MCF 10A (cell line): ENCODE measurements at places on chromosomes 12 and 14. TPM values are rescaled to one million over a fixed set of nuclear protein-coding genes. Genes with fewer than 3 reads are reported as not detected.

The TDRD9 gene
- total RNA-seq = 0.40 and 0.91 TPM in 2 replicates

The P2RX2 gene
- not detected in 2 replicates for total RNA-seq

- no peak overlapping the region for H3K27ac ChIP-seq
- H3K36me3 ChIP-seq = no peaks in the 10 kb centered on the region
- no peak for DNase-seq
These were observed 3.4 kb downstream of the CCER1 start for GRCh38 chr12:90951432-90952105.

- no peak overlapping the region for H3K27ac ChIP-seq
- DNase-seq = no peak
- H3K4me3 ChIP-seq = no peak overlapping the region
- no peaks in the 10 kb centered on the region for H3K36me3 ChIP-seq
- no peaks in the 10 kb centered on the region for H3K27me3 ChIP-seq
These were observed 359.4 kb upstream of the DCN start for GRCh38 chr12:91542067-91542466.

DNA sequence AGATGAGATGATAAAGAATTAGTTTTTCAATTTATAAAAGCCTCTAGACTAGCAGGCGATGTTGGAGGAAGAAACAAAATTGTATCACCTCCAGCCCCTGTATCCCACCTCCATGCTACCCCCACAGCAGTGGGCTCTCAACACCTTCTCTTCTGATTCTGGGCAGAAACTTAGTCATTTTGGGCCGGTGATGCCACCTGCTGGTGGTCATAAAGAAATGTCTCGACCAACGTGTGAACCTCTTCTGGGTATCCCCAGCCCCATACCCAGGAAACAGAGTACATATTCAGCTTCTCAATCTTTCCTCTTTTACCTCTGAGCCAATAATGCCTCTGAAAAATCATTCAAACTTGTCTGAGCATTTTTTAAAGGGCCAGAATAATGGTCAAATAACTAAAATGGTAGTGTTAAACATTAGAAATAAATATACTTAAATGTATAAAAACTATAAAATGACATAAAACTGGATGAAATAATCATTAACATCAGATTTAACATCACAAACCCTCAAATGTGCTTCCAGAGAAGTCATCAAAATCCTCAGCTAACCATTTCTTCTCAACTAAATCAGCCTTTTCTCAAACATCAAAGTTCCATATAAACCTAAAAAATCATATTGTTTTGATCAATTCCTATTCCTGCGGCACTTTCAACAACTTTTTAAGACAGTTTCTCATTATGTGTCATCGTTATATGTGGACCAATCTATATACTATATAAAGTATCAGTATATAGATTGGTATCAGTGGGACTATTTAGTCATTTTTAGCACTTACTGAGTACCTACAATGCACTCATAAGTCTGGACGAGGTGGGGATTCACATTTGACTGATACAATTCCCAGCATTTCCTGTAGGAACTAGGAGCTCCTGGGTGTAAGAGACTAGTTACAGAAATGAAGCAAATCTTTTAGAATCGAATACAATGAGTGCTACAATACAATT is 69.4 kb downstream of the ATXN2 start:
- H3K4me3 ChIP-seq = no peak overlapping the region
- no peaks in the 10 kb centered on the region for H3K27me3 ChIP-seq
- no peak overlapping the region for H3K27ac ChIP-seq
- peak; percentile 71 for DNase-seq
- no peaks in the 10 kb centered on the region for H3K4me1 ChIP-seq
- peaks cover 45% of the 10 kb centered on the region for H3K36me3 ChIP-seq
